Stimulated activated CD4-positive, alpha-beta T cell treated with anti-CD3 and anti-CD28 coated beads, Interleukin-15, amount 100 ng/mL, for 24 hours (primary cell): ENCODE measurements at places on chromosomes 4 and X.

DNA sequence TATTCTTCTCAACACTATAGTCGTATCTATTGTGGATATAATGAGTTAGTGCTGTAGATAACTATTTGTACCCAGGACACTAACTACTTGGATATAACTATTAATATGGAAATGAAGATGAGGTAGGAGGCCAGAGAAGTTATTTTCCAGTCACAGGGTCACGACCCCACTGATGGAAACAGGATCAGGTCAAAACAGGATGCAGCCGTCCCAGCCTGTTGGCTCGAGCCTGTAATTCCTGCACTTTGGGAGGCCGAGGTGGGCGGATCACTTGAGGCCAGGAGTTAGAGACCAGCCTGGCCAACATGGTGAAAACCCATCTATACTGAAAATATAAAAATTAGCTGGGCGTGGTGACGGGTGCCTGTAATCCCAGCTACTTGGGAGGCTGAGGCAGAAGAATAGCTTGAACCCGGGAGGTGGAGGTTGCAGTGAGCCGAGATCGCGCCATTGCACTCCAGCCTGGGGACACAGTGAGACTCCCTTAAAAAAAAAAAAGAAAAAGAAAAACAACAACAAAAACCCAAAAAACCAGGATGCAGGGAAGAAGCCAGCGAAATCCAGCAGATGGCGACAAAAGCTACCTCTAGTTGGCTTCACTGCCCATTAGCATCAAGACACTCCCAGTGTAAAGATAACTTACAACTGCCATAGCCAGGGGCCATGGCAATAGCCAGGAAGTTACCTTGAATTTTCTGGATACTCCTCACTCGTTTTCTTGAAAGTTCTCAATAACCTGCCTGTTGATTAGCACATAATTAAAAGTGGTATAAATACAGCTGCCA is 37.9 kb upstream of the NKAP start:
- peak; percentile 19 for DNase-seq

DNA sequence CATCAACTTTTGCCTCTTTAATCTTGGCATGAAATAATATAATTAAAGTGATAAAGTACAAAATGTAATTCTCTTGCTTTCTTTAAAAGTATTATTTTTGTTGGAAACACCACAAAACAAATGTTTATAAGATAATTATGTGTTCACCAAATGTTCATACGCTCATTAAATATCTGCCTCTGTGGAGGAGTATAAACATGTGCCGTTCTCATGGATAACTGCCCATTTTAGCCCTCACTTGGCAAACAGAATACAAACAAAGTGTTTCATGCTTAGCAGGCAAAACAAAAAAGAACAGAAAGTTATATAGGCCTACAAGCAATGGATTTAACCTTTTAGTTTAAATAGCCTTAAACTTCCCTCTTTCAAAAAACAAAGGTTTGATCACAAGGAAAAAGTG is 800.5 kb upstream of the DIAPH2 start:
- no peak for DNase-seq

- no peak for DNase-seq
Measured at GRCh38 chrX:17214962-17215361, 160.0 kb upstream of the NHS start.

GRCh38 chr4:128737098-128737513 is 72.4 kb upstream of the JADE1 start:
- no peak for DNase-seq

- DNase-seq, result peak; percentile 47
Measured at GRCh38 chr4:152079543-152080293, 318.9 kb upstream of the GATB start.

DNA sequence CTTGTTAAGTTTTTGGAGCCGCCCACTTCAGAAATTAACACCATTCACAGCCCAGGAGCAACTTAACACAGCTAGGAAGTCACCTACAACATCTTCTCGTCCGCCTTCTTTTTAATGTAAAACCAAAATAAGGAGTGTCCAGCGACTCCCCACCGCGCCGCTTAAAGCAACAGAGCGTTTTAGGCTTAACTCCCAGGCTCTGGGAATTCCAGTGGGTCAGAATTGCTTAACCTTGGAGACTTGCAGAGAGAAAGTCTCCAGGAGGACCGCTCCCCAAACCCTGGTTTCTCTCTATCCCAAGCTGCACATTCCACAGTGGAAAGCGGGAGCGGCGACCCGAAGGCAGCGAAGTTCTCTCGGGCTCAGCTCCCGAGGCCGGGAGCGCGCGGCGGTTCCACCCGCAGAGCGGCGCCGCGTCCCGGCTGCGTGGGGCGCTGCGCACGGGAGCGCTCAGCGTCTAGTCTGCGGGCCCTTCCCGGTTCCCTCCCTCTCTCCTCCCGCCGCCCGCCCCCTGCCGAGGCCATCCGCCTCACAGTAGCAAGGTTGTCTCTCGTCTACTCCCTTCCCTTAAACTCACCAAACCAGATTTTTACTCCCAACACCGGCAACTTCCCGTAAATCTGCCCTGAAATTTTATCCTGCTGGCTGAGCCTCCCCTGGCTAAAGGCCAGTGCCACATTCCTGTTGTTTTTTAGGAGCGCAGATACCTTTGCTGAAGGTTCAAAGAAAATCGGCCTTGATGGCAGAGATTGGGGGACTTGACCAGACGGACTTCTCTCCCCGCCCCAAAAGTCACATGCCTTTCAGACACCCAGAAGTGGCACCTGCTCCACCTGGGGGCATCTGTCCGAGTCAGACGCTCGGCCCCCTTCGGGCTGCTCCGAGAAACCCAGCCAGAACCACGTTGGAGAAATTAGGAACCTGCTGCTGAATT is at the start of gene RBM47:
TSS of gene RBM47 (minus strand) at position 464 of the 934 bp plus-strand sequence. CDS start 190,971 bp downstream, outside the sequence.
- DNase-seq, result peak; percentile 59

DNA sequence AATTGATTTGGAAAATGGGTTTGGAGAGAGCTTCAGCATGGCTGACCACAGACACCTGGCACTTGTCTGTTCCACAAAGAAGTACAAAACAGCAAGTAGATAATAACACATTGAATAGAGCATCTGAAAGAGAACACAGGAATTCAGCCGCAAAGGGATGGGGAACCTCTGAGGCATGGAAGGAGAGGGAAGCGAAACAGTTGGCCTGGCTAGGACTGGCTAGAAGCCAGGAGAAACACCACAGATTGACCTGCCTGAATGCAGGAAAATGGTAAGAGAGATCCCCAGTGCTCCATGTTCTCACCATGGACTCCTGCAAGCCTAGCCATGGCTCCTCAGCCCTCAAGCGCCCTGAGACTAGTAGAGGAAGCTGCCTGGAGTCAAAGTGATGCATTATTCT is 169.7 kb upstream of the SH3RF1 start:
- no peak for DNase-seq

- DNase-seq, result no peak
Measured at GRCh38 chr4:71470524-71470923, 131.7 kb downstream of the SLC4A4 start.

DNA sequence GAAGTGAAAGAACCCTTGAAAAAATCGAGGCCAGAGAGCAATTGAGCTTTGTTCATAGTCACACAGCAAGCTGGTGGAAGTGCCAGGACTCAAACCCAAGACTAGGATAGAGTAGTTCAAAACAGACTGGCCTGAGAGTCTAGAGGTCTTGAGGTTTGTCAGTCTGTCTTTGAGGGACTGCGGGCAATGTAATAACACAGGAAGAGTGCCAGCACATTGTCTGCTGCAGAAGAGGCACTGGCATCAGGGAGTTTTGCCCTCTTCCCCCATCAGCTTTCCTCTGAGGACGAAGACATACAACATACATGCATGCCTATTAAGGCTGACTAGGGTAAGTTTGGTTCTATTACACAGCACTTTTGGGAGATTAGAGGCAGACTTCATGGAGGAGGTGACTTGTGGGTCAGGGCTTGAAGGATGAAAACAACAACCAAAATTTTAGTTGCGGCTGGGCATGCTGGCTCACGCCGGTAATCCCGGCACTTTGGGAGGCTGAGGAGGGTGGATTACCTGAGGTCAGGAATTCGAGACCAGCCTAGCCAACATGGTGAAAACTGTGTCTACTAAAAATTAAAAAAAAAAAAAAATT is 64.1 kb upstream of the LAS1L start:
- DNase-seq, result no peak

GRCh38 chr4:137800861-137801260 is 268.6 kb upstream of the PCDH18 start:
- DNase-seq, result no peak

GRCh38 chr4:25826074-25826752 is 36.6 kb downstream of the SEL1L3 start:
- DNase-seq, result no peak

- DNase-seq, result no peak
Measured at GRCh38 chr4:24775032-24775605, 20.3 kb upstream of the SOD3 start.

DNA sequence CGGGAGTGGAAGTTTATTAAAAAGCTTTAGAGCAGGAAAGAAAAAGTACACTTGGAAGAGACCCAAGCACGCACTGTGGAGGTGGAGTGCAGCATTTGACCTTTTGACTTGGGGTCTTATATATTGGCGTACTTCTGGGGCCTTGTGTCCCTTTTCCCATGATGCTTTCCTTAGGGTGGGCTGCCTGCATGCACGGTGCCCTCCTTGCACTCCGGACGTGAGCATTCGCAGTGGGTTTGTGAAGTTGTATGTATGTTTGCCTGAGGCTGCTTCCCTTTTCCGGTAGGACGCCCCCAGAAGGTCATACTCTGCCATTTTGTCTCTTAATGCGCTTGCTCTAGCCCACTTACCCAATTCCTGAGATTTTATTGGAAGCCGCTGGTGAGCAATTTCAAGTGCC is 39.6 kb downstream of the TRMT44 start:
- DNase-seq, result no peak

- no peak for DNase-seq
Measured at GRCh38 chr4:54696649-54697048, 38.9 kb downstream of the KIT start.

DNA sequence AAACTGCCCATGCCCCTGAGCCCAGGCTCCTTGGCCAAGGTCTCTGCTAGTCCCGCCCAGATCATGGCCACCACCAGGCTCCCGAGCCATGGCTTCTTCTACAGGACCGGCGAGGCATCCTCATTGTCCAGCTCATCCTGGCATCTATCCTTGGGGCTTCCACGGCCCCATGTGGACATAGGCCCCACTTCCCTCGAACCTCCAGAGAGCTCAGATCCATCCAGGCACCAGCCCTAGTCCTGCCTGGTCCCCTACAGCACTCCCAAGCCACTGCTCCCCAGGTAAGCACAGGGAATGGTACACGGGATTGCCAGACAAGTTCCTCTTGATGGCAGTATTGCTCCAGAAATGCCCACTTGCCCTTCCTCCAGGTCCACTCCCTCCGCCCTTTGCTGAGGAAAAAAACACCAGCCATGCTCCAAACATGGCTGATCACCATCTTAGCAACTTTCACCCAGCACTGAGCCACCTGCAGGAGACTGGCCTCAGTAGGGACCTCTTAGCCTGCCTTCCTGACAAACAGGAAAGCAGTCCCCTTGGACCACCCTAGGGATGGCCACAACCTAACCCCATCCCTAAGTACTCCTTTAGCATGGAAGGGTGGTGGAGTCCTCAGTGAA is 272.1 kb upstream of the AGTR2 start:
- no peak for DNase-seq

DNA sequence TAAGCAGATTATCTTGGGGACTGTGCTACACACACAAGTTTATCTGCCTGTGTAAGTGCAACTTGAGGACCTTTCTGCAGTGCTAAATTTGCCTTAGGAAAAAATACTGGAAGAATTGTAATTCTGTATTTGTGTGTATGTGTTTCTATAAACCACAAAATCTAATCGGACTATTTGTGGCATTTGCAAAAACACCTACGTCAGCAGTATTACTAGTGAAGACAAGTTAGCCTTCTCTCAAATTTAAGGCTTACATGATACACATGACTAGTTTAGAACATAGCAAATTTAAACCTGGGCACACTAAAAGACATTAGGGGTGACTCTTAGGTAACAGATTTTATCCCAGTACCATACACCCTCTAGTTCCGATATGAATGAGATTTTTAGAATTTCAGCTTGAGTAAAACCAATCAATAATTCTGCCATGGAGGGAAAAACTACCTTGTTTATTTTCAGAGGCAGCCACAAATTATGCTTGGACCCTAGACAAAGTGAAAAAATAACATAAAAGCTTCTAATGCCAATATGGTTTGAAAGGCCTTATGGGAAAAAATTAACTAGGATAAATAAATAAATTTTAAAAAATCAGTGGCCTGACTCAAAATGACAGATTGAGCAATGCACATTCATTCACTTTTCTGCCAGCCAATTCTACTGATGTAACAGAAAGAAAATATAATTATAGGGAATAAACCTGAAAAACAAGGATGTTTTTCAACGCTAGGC is 176.4 kb downstream of the SNCA start:
- no peak for DNase-seq

GRCh38 chrX:87663421-87663820 is 145.8 kb downstream of the KLHL4 start:
- no peak for DNase-seq

DNA sequence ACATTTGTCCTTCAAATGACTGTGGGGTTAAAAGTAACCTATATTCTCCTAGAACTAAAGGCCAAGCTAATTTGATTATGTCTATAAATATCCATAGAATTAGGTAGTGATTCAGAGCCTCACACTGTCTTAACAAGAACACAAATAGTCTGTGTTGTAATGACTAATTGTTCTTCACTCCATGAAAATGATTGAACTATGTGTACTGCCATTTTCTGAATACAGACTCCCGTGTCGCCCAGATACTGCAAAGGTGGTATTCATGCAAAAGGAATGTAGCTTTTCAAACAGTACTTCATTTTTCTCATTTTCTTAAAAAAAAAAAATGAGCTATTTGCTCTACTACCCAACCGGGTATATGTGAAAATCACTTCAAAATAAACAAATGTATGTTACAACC is 11.3 kb upstream of the PHKA2 start:
- DNase-seq, result no peak

DNA sequence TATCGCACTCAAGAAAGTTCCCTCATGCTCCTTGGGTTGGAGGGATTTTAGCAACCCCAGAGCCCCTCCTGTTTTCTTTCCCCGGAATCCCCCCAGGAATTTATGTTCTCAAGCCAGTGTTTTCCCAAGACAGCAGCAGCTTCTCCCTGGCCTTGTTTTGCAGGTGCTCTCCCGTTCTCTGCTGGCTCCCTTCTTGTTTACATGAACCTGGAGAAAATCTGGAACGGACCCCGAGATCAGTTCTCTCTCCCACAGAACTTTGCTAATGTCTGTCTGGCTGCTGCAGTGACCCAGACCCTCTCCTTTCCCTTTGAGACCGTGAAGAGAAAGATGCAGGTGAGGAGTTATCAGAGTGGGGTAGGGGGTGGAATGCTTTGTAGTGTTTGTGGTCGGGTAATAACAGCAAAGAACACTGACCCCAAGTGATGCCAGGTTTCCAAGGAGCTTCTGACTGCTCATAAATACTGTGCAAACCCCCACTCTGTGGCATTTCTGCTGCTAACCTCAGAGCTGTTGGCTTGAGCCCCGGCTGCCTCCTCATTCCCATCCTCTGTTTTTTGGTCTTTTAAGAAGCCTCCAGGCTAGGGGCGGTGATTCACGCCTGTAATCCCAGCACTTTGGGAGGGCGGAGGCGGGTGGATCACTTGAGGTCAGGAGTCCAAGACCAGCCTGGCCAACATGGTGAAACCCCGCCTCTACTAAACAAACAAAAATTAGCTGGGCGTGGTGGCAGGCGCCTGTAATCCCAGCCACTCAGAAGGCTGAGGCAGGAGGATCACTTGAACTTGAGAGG is 11.1 kb downstream of the SLC25A43 start:
- DNase-seq, result no peak

- no peak for DNase-seq
Measured at GRCh38 chr4:147498031-147498660, 17.2 kb downstream of the EDNRA start.

- DNase-seq, result no peak
Measured at GRCh38 chr4:76219299-76220055, 5.9 kb upstream of the SCARB2 start.
